ENCODE measurements at places on chromosomes 1 and 21. TPM values are rescaled to one million over a fixed set of nuclear protein-coding genes. Genes with fewer than 3 reads are reported as not detected.
A peak's percentile ranks its signal among the peaks of the same experiment; 100 is the strongest.

The DCDC2B gene
- total RNA-seq, result not detected

The RIIAD1 gene
- not detected for total RNA-seq

DNA sequence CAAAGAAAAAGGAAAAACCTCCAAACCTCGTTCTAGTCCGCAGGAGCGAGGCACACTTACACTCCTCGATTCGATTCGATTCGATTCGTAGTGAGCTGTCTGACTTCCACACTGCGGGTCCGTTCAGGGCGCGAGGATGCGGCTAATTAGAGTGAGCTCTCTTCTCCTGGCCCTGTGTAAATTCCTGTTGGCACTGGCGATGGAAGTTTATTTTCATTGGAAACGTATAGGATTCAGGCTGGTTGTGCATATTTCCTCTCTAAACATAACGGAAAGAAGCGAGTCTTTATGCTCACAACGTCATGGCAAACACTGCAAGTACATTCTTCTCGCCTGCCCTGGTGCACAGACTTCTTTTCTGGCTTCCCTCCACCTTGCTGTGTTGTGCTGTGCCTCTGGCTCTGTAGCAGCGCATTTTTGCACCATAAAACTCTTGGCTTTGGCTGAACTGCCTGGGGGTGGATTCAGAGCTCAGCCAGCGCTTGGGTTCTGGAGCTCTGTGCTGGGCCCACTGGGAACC, 2.7 kb downstream of the HUNK start:
- peak; percentile 84 for DNase-seq

- DNase-seq, result peak; percentile 53
These were observed 5.9 kb downstream of the MAP7D1 start for GRCh38 chr1:36161641-36162531.

DNA sequence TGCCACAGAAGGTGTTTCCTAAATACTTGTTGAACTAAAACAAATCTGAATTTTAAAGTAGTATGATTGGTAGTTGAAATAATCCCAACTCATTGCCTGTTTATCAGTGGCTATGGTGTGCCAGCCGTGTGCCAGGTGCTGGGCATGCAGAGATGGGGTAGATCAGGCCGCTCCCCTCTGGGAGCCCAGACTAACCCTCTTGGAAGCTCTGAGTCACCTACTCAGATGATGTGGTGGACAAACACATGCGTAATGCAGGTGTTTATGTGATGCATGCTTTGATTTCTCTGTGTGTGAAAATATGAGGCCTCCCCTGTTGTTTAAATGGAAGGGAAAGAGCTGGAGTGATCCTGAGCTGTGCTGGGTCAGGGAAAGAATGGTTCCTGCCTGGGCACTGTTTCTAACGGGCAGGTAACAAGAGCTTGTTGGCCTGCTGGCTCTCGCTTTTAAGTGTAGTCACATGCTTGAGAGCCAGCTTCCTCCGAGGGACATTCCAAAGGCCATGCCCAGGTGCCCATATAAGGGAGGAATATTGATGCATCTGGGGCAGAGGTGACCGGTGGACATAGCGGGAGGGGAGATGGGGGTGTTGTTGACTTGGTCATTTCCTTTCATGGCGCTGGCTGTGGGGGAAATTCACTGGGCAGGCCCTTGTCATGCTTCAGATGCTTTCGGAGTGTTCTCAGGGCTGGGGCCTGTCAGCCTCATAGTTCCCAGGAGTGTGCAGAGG, 10.2 kb downstream of the MFN2 start:
- DNase-seq, result no peak

Data from tongue (tissue), 3 donors.